ENCODE measurements at places on chromosomes 4 and X.

DNA sequence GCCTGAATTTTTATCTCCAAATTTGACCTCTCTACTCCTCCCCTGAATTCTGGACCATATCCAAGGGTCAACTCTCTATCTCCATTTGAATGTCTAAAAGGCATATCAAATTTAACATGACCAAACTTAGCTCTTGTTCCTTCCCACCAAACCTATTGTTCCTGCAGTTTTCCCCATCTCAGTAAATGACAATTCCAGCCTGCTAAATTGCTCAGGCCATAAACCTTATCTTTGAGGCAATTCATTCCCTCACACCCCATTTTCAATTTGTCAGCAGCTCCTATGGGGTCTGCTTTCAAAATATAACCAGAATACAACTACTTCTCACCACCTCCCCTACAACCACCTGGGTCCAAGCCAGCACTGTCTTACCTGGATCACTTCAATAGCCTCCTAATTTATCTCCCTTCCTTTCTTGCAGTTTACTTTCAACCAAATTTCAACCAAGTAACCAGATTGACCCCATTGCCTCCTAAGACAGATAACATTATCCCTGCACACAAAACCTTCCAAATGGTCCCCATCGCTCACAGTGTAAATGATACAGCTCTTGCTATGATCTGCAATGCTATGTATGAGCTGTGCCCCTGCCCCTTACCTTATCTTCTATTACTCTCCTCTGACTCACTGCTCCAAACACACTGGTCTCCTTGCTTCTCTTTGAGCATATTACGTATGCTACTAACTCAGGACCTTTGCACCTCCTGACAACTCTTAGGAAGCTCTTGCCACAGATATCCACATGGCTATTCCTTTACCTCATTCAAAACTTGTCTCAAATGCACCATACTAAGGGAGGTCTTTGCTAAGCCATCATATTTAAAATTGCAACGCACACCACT, 66.0 kb downstream of the CAMK2D start:
- DNase-seq: no peak

DNA sequence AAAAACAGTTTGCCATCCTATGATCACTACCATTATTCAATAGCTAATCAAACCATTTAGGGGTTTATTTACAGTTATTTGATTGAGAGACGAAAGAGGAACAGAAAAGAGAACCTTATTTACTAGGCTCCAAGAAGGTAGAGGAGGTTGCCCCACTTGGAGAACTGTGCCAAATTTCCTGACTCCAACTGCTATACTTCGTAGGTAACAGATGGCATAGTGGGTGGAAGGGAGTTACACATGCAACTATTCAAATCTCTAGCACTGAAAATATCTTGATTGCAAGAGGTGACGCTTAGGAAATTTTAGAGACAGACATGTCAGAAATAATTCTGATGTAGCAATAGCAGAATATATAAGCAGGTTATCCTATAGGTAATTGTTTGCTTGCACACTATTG, 38.0 kb upstream of the TMPRSS11F start:
- DNase-seq: no peak

DNA sequence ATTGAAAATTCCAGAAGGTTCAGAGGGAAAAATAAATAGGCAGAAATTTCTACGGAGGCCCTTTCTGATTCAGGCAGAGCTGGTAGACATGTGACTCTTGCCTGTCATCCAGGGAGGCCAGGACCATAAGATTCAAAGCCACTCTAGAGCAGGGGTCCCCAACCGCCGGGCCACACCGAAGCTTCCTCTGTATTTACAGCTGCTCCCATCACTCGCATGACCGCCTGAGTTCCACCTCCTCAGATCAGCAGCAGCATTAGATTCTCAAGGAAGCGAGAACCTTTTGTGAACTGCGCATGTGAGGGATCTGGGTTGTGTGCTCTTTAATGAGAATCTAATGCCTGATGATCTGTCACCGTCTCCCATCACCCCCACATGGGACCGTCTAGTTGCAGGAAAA, 72.2 kb downstream of the RWDD4 start:
- DNase-seq: no peak

DNA sequence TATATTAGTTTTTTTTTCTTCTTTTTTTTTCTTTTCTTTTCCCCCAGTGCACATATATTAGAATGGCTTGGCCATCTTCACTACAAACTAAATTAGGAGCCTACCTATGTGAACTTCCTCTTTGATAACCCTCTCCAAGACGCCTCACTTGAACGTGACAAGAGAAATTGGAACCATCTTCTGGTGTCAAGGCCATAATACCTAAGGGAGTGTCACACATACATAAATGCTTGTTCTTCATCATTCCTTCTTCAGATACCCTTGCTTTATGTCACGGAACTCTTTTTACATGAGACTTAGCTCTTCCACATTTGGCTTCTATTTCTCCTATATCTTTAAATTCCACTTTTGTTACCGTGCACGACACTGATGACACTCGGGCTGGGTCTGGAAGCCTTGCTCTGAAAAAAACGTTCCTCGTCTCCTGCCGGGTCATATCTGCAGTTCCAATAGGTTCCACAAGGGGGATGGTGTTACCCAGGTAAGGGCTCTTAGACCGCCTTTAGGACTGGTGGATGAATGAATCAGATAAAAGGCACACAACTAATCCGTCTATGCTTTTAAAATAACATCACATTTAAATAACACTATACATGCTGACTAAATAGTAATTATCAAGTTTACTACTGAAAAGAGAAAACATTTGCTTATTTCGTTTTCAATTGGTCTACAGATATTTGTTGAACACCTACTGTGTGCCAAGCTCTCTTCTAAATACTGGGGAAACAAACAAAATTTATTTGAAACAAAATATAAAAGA, 19.9 kb downstream of the DGAT2L6 start:
- DNase-seq: peak; percentile 65

- no peak for DNase-seq
Measured at GRCh38 chrX:1305411-1305810, 31.2 kb upstream of the IL3RA start.

- DNase-seq: no peak
Measured at GRCh38 chr4:152571770-152572169, 35.9 kb upstream of the FBXW7 start.

GRCh38 chr4:94477227-94477626, 25.5 kb downstream of the PDLIM5 start:
- DNase-seq: no peak

- no peak for DNase-seq
Measured at GRCh38 chr4:165799384-165799815, 73.6 kb upstream of the TLL1 start.

GRCh38 chrX:46184749-46185148, 360.5 kb downstream of the ZNF674 start:
- no peak for DNase-seq

DNA sequence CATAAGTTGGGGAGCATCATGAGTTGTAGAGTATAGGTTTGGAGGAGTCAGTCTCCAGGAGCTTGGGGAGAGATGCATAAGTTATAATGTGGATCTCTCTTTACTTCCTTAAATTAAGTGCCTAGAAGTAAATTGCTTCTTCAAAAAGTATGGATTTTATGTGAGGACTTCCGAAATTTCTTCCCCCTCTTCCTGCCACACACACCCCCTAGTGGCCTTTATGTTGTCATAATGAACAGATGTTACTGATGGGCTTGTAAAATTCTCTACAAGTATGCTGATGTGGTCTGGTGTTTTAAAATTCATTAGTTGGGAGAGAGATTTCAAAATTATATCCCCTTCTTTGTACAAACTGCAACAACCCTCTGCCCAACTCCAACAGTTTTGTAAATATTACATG, 2.3 kb upstream of the METTL14 start:
- DNase-seq: no peak

DNA sequence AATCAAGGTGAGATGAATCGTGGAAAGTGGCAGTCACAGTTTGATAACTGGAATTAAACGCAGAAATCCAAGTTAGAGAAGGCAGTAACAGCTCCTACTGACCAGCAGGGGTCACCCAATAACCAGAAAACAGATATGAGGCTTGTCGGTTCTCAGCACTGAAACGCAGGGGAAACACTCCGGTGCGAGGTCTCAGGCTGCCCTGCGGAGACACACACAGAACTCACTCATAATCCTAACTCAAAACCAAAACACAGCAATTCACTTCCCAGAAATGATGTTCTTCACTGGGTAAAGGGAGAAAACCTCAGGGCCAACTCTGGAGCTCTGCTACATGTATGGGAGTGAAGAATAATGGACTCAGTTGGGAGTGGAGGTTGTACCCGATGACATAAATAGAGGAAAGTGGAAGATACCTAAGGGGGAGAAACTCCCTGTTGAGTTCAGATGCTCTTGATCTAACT, 384.4 kb downstream of the RAPGEF2 start:
- DNase-seq: peak; percentile 57

DNA sequence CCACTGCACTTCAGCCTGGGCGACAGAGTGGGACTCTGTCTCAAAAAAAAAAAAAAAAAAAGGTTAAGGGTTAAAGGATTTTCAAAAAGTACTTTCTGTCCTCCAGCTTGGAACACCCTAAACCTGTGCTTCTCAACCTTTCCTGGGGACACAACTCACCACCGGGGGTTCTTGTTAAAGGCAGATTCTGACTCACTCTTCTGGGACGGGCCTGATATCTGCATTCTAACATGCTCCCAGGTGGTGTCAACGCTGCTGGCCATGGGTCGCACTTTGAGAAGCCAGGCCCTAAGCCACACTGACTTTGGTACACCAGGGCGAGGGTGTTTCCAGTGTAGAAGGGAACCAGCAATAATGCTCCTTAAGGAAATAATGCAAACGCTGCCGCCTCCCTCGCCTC, 46.1 kb downstream of the AFAP1 start:
- DNase-seq: no peak

- no peak for DNase-seq
Measured at GRCh38 chr4:169005453-169006099, 4.5 kb downstream of the CBR4 start.

DNA sequence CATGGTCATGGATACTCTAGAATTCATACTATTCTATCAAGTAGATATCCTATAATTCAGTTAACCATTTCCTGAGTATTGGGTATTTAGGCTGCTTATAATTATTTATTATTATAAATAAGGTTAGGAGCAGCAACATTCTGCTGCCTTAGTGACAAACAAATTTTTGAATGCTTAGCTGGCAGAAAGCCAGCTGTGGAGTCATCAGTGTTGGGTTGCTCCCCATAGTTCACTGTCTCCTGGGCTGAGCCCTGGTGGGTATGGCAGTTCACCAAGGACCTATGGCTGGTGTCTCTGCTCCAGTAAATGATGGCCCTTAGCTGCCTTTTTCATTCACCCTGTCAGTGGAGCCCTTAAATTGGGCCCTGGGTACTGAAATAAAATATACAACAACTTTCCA, 61.8 kb downstream of the SMARCA5 start:
- DNase-seq: no peak
